ENCODE measurements at places on chromosomes 3 and 15.

DNA sequence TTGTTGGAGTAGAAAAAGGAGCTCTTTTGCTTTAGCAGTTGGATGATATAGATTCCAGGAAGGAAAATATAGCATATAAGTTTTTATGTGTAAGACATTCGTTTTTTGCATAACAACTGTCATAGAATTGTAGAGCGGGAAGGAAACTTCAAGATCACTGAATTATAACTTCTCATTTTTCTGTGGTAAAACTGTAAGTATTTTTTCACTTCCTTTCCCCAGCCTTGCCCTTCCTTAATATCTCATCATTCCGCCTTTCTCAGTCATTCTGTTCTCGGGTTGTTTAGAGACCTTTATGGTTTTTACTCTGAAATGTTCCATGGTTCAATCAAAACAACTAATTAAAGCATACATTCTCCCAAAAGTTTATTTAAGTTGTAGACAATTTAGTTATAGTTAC lies 1.1 kb downstream of the EAF2 start:
- DNase-seq = no peak

- DNase-seq = no peak
These were observed 15.9 kb upstream of the ALDH1A2 start for GRCh38 chr15:58081456-58081855.

- no peak for DNase-seq
These were observed 17.1 kb downstream of the CACNA2D2 start for GRCh38 chr3:50486219-50486888.

DNA sequence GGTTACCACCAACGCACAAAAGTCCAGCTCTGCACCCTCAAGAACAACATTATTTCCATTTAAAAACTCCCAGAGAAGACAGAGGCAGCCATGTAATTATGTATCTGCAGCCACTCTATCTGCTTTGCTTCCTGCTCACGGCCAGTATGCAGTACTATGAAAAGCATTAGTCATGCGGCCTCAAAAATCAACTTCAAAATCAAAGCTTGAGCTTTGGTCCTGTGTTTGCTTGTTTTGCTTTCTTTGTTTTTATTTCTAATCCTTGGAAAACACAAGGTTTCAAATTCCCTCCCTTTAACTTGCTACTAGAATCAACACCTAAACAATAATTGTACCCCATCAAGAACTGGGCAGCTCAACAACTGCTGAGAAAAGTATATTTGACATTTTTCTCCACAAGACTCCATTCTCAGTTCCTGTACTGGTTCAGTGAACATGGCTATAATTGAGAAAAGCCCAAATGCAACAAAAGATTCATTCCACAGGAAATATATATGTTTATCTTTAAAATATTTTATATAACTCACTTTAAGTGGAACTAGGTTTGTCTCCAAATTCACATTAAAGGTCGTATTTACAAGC lies 37.6 kb downstream of the GBE1 start:
- no peak for DNase-seq

- DNase-seq = no peak
These were observed 25.9 kb upstream of the SRPRB start for GRCh38 chr3:133779626-133780203.

- DNase-seq = no peak
These were observed 2.3 kb downstream of the CHP1 start for GRCh38 chr15:41233367-41233771.

DNA sequence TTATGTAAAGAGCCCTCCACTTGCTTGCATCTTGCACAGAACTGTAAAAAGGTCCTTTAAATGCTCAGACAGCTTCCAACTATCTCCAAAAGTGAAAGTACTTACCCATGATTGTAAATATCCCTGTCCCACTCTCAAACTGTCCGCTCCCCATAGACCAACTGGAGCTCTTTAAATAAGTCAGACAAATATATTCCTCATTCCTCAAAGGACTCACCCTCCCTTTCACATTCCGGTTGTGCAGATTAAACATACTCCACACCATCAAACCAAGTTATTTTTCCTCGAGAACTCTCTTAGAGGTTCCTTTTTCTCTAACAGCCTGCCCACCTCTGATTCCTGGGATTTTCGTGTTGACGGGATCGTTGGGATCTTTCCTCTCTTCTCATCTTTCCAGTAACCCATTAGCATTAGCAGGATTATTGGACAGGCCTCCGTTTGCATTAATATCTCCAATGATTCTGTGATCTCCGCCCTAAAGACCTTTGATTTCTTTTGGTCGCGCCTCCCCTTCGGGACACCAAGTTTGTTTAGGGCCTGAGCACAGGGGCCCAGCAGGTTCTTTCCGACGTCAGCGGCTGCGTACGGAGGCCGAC lies 763 bp downstream of the GOLGB1 start:
- no peak for DNase-seq
